ENCODE measurements at places on chromosomes 1 and 21.

DNA sequence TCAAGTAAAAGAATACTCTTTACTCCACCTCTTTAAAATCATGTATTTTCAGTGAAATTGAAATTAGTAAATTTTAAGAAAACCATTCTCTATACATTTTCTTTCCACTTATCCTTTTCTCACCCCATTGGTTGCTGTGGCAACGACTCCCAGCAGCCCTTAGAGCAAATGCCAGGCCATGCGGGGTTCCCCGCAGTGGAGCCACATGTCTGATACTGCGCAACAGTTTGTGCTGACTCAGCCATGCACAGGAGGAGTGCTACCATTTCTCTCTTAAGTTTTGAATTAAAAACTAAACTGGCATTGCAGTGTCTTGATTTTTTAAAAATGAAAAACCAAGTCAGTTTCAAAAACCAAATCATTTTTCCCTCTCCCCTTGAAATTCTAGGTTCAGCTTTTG lies 214.1 kb upstream of the L1TD1 start:
- DNase-seq, result no peak

DNA sequence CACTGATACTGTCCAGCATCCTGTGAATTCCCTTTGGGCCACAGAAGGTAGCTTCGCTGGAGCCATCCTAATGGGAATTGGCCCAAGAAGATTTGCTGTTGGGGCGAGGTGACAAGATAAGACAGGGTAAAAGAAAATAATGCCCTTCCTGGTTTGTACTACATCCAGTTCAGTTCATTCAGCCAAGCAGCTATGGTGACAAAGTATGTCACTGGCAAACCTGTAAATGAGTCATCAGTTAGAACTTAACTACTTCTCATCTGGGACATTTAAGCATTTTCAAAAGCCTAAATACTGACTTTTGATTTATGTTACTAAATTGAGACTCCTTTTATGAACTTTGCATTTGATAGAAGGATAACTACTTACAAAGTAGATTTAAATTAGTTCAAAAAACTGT lies 54.2 kb downstream of the WDR64 start:
- no peak for DNase-seq

DNA sequence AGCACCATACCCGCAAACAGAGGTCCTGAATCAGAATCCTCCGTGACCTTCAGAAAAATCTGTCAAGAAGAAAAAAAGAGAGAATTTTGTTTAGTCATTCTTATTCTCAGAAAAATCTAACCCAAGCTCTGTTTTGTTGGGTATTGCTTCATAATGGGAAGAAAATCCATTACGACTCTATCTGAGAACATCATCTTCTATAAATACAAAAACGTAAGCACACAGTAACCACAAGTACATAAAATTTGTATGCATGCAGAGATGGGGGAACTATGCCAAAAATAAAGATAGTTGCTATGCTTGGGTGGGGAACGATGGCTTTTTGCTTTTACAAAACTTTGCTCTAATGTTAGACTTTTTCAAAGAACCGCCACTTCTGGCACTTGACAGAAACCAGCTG lies 84.2 kb downstream of the ABCA4 start:
- DNase-seq, result no peak

DNA sequence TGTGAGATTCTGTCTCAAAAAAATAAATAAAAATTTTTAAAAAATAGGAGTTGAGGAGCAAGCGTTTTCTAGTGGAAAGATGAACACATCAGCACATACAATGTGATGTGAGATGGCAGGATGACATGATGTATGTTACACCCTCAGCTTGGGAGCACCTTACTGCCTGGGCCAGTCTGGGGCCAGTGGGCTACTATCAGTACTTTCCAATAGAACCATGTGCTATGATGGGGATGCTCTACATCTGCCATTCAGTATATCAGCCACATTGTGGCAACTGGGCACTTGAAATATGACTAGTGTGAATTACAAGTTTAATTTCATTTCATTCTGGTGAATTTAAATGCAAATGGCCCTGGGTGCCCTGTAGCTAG lies 156.0 kb downstream of the PGBD5 start:
- DNase-seq, result no peak

GRCh38 chr1:157335056-157335455 lies 196.9 kb upstream of the ETV3 start:
- DNase-seq, result no peak

DNA sequence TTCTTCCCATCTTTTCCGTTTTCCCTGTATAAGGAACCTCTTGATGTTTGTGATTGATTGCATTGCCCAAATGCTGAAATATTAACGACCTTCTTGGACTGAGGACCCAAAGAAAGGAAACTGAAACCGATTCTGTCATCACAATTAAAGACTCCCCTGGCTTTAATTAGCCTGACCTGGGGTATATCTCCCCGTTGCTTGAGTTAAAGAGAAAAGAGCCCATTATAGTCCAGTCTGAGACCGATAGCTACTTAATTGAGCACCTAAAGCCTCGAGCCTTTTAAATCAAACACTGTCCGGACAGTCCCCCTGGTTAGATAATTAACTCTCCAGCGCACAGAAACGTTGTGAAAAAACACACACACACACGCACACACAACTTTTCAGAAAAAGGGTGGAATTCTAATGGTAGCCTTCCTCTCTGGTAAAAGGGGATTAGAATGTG lies 8.0 kb downstream of the LMO4 start:
- DNase-seq, result no peak

GRCh38 chr1:9242338-9242969 lies 7.9 kb downstream of the H6PD start:
- no peak for DNase-seq

DNA sequence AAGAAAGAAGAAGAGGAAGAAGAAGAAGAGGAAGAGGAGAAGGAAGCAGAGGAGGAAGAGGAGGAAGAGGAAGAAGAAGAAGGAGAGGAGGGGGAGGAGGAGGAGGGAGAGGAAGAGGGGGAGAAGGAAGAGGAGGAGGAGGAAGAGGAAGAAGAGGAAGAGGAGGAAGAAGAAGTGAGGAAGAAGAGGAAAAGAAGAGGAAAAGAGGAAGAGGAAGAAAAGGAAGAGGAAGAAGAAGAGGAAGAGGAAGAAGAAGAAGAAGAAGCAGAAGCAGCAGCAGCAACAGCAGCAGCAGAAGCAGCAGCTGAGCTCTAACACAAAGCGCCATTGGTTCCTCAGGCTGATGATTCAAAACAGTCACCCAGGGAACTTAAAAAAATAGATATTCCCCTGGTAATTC lies 34.0 kb downstream of the DNAI4 start:
- DNase-seq, result no peak

- DNase-seq, result no peak
Observed at GRCh38 chr1:218614031-218614430, 268.9 kb downstream of the TGFB2 start.

GRCh38 chr1:230794431-230794830 lies 47.2 kb downstream of the CAPN9 start:
- no peak for DNase-seq

GRCh38 chr1:43563876-43564539 lies 33.3 kb downstream of the PTPRF start:
- peak; percentile 52 for DNase-seq

GRCh38 chr21:43360441-43361126 lies 66.3 kb downstream of the SIK1 start:
- DNase-seq, result no peak

- no peak for DNase-seq
Observed at GRCh38 chr1:185038813-185039376, 6.5 kb upstream of the RNF2 start.
